Fibroblast of the aortic adventitia (primary cell): ENCODE measurements at places on chromosomes 2 and 18. TPM values are rescaled to one million over a fixed set of nuclear protein-coding genes. Genes with fewer than 3 reads are reported as not detected.

EMILIN1 gene
- total RNA-seq = 81.3 and 153 TPM in 2 replicates

PTH2R gene
- total RNA-seq = 0.33 TPM in 1 of 2 replicates, not detected in the other

CXCR1 gene
- not detected in 2 replicates for total RNA-seq

CTLA4 gene
- total RNA-seq = not detected in 2 replicates

WDFY1 gene
- 62.6 and 95.4 TPM in 2 replicates for total RNA-seq

GDF7 gene
- total RNA-seq = under 0.01 TPM in 1 of 2 replicates, not detected in the other
